Small intestine (tissue), 16 donors: ENCODE measurements at places on chromosomes 2 and 18. TPM values are rescaled to one million over a fixed set of nuclear protein-coding genes. Genes with fewer than 3 reads are reported as not detected.

GRCh38 chr2:132659331-132659730 lies 10.7 kb downstream of the LYPD1 start:
- H3K36me3 ChIP-seq, result no peaks in the 10 kb centered on the region
- no peaks in the 10 kb centered on the region for H3K4me1 ChIP-seq
- no peak overlapping the region for H3K27ac ChIP-seq
- no peak for DNase-seq
- no peaks in the 10 kb centered on the region for H3K27me3 ChIP-seq

DNA sequence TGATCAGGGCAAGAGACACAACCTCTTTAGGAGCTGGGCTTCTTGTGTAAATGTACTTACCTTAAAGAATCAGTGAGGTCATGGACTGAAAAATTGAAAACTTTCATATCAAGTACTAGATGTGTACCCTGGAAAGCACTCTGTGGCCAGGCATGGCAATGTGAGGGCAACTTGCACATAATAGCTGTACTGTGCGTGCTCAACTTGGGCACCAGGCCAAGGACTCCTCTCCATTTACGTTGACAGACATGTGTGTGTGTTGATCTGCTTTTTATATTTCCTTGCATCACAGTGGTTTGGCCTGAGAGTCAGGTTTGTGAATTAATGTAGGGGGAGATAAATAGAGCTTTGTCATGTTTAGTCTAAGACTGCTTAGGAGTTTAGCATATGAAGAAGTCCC lies 669.5 kb upstream of the REG3G start:
- H3K27ac ChIP-seq, result no peak overlapping the region
- no peaks in the 10 kb centered on the region for H3K4me1 ChIP-seq

DNA sequence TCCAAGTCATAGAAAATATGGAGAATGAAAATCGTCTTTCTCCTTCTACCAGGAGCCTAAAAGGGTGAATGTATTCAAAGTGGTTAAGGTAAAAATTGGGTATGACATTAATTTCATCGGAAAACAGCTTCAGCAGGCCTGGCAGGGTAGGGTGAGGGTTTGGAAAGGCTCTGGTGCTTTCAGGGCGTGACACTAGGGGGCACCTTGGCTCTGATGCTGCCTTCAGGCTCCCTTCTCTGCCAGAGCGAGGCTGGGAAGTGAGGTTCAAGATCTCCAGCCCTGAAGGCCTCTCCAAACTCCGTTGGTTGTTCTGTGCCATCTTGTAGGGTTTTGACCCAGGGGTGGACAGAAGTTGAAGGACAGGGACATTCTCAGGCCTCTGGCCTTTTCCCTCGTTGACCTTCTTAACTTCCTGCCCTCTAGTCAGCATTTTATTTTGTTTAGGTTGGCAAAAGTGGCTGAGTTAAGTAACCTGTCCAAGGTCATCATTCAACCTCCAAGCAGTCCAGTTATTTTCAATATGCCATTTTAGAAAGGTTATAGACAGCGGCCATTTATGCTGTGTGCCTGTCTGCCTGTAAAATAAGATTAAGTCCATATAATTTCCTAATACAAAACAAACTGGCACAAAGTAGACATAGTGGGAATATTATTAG lies 40.3 kb downstream of the EML6 start:
- H3K27ac ChIP-seq, result no peak overlapping the region
- no peaks in the 10 kb centered on the region for H3K27me3 ChIP-seq
- no peak overlapping the region for H3K4me3 ChIP-seq

DNA sequence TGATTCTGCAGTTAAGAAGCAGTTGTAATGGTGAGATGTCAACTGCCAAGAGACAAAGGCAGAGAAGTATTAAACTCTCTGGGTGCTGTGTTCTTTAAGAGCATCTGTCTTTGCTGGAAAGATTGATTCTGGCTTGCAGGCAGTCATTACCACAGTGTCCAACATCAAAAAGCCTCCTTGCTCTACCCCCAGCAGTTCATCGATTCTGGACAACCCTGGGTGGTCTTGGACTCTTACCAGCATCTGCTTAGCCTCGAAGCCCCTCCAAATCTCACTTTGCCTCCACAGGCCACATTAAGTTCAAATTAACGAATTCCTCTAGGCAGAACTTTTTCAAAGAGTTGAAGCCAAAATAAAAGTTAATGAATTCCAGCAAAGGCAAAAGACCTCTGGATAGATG lies 1061.4 kb downstream of the TSN start:
- no peaks in the 10 kb centered on the region for H3K36me3 ChIP-seq
- no peaks in the 10 kb centered on the region for H3K4me1 ChIP-seq
- H3K27ac ChIP-seq, result no peak overlapping the region
- no peak overlapping the region for H3K4me3 ChIP-seq
- no peaks in the 10 kb centered on the region for H3K27me3 ChIP-seq

DNA sequence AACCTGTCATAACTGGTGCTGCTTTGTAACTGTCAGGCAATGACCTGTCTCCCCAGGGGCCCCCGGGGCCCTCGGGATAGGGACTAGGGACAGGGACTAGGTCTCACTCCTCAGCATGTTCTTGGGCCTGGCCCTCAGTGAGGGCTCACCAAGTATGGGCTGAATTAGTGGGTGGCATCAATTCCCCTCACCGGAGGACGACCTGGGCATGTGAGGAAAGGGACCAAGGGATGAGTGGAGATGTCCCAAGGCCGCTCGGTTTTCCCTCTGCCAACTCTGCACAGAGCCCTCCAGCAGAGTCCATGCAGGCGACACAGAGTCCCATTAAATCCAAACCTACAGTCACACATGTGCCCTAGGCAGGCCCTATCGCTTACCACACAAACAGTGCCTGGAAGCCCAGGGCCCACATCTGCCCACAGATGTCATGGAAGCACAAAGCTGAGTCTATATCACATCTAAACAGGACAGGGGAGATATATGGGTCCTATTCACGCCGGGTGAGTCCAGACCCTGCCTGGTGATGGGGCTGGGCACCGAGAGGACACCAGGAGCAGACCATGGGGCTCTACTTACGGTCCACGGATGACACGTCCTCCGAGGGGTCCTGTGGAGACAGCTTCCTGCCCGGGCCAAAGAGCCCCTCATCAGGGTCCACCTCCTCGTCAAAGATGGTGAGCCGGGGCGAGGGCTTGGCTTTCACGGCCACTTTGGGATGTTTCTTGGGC lies 26.6 kb downstream of the HS1BP3 start:
- no peak overlapping the region for H3K27ac ChIP-seq
- peaks cover 96% of the 10 kb centered on the region for H3K36me3 ChIP-seq
- no peak overlapping the region for H3K4me3 ChIP-seq

GRCh38 chr2:240157147-240157470 lies 16.7 kb upstream of the OTOS start:
- no peak for DNase-seq
- no peak overlapping the region for H3K27ac ChIP-seq
- no peaks in the 10 kb centered on the region for H3K36me3 ChIP-seq
- no peak overlapping the region for H3K4me3 ChIP-seq
- no peaks in the 10 kb centered on the region for H3K27me3 ChIP-seq
- no peaks in the 10 kb centered on the region for H3K4me1 ChIP-seq

Gene C2orf72
- 7.6 TPM for polyA plus RNA-seq

Gene HTRA2
- polyA plus RNA-seq, result 20.4 TPM

Gene IGFBP5
- 1.3 TPM for polyA plus RNA-seq

Gene IL1R1
- polyA plus RNA-seq, result 2.9 TPM

Gene C1QL2
- polyA plus RNA-seq, result not detected

Gene FOSL2
- polyA plus RNA-seq, result 40.0 TPM

Gene ZNF804A
- 0.22 TPM for polyA plus RNA-seq

Gene RAPGEF4
- 7.2 TPM for polyA plus RNA-seq
